Stimulated activated CD8-positive, alpha-beta memory T cell treated with anti-CD3 and anti-CD28 coated beads, Interleukin-4, amount 100 ng/mL, for 48 hours (primary cell): ENCODE measurements at places on chromosomes 11 and 22.
A peak's percentile ranks its signal among the peaks of the same experiment; 100 is the strongest.

- no peak for DNase-seq
Measured at GRCh38 chr11:955154-956063, 29.7 kb downstream of the AP2A2 start.

DNA sequence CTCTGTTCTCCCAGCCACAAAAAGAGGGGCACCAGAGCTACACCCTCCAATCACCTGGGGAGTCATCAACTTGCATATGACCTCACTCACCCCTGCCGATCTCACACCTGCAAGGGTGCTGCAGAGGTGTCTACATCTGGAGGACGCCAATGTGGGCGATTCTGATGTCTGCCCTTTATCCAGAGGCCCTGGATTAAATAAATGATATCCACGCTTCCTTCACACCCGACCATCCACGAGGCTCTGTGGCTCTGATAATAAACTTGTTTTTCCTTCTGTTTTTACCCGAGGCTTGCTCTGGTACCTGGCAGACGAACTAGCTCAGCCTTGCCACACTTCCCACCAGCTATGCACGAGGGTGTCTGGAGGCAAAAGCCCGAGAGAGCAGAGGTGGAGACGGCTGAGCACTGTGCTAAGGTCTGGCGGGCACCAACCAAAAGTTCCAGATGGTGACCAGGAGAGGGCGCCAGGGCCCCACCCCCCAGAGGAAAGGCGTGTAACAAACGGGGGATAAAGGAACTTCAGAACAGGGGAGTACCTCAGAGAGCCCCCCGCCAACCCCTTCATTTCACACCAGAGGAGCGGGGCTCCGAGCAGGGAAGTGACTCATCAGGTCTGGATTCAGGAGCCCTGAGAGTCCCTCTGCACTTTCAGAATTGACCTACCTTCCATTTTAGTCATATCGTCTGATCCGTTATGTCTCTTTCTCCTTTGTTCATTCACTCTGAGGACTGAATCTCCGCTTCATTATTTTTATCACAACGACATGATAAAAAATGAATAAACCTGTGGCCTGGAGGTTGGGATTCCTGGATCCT is 13.5 kb downstream of the SCN3B start:
- peak; percentile 70 for DNase-seq

DNA sequence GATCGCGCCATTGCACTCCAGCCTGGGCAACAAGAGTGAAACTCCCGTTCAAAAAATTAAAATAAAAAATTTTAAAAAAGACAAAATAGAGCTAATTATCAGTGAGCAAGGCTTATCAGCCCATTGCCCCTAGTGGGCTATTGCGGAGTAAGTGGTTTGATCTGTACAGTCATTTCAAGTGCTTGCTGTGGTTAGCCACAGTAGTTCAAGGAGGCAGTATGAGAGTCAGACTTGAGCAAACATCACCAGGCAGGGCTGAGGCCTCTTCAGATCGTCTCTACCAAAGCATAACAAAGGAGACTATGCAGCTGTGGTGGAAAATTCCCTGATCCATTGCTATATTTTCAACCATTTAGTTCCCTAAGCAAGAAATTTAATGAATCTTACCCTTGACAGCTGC is 4.3 kb upstream of the SBF2 start:
- DNase-seq = peak; percentile 58

GRCh38 chr22:20526305-20526627 is 18.9 kb downstream of the MED15 start:
- no peak for DNase-seq

DNA sequence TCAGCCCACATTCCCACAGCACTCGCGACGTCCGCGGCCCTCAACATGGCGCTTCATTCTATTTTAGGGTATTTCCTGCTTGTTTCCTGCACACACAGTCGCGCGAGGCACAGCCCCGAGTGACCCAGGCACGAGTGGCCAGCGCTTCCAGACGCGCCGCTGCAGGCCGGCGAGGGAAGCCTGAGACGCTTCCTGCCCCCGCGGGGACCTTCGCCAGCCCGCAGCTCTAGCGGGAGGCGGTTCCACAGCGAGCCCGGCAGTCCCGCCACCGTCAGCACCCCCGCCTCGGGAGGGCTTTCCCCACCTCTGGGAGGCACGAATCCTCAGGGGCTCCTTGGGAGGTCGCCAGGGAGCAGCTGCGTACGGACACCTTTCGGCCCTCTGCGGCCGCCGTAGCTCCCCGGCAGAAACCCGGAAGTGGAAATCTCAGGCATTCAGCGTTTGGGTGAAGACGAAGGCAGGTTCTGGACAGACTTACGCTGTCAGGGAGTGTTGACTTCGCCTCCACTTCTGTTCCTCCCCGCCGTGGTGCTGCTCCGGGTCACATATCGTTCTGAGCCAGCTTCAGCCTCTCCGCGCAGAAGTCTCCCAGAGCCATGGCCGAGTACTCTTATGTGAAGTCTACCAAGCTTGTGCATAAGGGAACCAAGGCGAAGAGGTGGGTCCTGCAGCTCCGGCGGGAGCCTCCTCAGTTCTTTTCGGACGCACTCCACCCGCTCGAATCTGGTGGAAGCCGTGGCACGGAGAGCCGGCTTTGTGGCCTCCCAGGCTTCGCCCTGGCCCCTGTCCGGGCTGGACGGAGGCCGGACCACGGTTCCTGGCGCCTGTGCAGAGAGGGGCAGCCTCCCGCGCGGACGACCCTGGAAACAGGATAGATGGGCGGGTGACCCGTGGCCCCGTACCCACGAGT is 2925.9 kb upstream of the OR11H1 start:
- no peak for DNase-seq
